ENCODE measurements at places on chromosomes 16 and 17.

DNA sequence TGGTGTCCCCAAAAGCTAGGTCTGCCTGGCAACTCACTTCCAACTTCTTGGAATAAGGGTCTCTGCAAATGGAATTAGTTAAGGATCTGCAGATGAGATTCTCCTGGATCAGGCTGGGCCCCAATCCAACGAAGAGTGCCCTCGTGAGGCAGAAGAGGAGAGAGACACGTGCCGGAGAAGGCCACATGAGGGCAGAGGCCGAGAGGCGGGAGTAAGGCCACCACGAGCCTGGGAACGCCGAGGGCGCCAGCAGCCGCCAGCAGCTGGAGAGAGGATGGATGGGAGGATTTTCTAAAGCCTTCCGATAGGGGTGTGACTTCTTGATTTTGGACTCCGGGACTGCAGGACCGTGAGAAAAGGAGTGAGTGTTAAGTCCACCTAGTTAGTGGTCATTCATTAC lies 76.3 kb downstream of the JPH3 start:
- DNase-seq, result no peak

DNA sequence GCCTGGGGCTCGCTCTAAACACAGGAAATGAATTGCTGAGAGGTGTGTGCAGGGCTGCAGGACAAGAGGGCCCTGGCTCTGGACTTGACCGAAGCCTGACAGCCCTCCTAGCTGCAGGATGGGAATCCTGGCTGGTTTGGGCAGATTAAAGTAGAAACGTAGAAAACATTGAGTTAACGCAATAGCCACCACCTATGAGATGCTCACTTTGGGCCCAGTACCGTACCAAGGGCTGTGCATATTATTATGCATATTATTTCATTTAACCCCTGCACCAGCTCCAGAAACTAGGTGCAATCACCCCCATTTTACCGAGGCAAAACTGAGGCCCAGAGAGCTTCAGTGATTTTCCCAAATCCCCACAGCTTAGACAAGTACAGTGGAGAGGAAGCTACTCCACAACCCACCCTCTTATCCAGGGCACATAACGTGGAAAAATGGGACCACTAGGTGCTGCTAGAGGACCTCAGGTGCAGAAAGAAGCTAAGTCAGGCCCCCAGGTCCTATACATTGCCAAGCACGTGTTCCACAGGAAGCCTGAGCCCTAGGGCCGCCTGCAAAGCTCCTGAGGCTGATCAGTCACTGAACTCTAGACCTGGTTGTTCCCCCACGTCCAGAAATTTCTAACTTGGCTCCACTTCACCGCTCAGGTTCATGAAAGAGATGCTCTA lies 79.2 kb downstream of the MYH11 start:
- no peak for DNase-seq

GRCh38 chr17:78368854-78369495 lies 9.1 kb upstream of the SOCS3 start:
- no peak for DNase-seq

DNA sequence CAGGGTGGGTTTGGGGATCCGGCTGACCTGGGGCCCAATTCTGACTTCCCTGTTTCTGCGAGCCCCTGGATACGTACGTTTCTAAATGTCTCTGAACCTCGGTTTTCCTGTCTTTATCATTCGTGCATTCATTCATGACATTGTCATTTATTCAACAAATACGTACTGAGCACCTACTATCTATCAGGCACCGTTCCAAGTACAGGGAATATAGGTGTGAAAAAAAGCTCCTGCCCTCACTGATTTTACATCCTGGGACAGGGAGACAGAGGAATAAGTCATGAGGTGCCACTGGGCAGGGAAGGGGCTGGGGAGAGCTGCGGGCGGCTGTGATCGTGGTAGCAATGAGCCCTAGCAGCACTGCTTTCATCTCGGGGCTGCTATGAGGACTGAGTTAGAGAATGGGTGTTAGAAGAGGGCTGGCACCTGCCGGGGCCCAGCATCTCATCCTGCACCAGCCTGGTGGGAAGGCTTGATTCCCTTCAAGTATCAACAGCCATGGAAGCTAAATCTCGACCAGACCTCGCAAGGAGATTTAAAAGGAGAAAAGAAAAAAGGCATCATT lies 88.3 kb upstream of the DNAH17 start:
- no peak for DNase-seq

GRCh38 chr17:36182176-36183000 lies 6.0 kb upstream of the TBC1D3B start:
- DNase-seq, result no peak

DNA sequence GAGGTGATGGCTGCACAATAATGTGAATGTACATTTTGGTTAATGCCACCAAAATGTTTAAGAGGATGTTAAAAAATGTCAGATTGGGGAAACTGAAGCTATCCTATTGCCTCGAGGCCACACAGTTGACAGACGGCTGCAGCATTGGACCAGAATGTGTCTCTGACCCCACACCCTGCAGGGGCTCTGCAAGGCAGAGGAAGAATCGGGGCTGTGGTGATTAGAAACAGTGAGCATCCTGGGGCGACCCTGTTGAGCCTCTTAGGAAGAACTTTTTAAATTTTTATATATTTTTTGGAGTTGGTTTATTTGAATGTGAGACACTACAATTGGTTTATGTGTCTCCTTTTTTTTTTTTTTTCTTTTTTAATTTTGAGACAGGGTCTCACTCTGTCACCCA lies 15.0 kb upstream of the ADORA2B start:
- no peak for DNase-seq

DNA sequence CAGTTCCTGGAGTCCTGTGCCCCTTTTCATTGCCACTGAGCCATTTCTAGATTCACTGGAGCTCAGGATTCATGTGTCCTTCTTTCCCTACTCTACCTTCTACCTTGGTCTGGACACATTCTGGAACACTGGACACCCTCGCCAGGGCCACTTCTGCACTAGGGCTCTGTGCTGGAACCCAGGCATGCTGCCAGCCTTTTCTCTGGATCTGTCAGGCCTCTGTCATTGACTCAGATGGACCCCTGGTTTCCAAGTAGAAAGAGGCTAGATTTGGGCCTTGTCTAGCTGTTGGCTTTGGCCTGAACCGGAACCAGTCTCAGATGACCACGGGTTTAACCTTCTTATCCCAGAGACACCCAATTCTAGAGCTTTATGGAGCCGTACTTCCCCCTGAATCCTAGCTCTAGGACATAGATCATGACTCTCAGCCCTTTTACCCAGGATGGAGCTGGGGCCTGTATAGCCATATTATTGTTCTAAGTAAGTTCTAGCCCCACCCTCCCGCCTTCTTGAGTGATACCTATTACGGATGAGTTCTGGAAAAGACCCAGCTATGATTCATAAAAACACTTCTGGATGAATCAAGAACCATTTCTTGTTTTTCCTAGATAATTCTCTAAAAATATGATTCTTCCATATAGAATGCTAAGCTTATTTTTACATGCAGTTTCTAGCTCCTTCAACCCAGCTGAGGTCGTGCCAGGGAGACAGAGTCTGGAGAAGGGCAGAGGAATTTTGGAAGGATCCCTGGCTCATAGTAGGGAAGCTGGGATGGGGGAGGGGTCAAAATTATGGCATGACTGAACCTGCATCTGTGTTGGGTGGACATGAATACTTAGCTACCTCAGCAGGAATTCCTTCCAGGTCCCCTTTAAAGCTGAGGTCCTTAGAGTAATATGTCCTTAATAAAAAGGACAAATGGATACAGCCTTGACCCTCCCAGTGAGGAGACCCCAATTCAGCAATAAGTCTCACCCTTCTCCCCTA lies 1.1 kb upstream of the CHRNB1 start:
- DNase-seq, result no peak

GRCh38 chr16:23378921-23379320 lies 74.1 kb downstream of the COG7 start:
- no peak for DNase-seq

DNA sequence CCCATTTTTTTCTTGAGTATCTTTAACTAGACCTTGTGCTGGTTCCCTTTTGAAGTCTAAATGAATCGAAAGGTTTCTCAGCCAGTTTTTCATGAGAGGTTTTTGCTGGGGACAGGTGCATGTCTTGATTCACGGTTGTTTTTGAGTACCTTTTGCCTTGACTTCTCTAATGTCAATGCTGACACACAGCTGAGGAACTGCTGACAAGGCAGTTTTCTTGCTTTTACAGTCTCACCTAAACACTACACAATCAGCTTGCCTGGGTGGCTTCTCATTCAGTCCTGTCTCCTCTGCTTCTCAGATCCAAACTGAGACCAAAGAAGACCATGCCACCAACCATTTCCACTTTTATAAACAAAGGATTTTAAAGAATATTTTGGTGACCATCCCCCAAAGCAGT lies 7.1 kb downstream of the OR3A3 start:
- DNase-seq, result no peak

DNA sequence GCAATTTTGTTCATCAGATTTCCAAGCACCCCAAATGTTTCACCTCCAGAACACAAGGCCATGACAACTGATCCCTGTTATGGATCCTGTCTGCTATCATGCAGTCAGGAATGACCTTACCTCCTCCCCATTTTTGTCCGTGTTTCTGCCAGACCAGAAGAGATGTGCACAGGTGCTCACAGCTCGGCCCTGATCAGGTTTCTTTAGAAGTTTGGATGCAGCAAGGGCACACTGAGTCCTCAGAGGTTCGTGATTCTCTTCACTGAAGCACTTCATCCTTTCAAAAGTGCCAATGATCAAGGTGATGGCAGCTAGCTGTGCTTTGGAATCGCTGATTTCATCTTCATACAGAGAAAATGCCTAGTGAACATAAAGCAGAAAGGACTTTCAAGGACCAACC lies 26.9 kb downstream of the VPS35 start:
- no peak for DNase-seq

DNA sequence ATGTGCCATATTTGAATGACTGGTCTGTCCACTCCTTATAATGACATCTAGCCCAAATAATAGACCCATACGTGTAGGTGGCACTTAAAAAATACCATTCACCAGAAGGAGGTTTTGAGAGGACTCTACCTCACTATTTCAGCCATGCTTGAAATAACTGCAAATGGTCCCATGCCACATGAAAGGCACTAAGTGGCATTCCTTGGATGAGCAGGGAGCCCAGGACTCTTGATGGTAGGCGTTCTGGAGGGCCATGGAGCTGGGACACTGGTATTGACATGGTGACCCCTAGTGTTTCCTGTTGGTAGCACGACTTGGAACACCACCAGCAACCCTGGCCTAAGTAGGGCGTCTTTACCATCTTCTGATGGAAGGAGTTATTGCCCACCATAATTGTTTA lies 148.7 kb upstream of the ZFHX3 start:
- no peak for DNase-seq

DNA sequence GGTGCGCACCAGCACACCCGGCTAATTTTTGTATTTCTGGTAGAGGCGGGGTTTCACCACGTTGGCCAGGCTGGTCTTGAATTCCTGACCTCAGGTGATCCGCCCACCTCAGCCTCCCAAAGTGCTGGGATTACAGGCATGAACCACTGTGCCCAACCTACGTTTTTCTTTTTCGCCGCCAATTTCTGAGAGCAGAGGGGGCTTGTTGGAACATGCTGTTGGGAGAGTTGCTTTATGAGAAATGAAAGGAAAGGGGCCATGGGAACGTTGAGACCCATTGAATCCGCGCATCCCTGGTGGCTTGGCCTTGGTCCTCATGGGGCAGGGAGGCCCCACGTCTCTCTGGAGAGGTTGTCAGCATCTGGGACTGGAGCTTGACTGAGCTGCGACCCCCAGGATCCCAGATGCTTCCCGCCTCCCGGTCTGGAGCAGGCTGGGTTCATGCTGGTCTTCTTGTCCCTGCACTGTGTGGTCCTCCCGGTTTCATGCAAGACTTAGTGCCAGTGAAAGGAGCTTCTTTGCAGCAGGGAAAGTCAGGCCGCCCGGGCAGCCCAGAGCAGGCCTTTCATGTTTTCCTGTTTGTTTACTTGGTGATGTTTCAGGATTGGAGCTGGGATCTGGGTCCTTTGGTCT lies 22.8 kb downstream of the CRISPLD2 start:
- DNase-seq, result no peak

DNA sequence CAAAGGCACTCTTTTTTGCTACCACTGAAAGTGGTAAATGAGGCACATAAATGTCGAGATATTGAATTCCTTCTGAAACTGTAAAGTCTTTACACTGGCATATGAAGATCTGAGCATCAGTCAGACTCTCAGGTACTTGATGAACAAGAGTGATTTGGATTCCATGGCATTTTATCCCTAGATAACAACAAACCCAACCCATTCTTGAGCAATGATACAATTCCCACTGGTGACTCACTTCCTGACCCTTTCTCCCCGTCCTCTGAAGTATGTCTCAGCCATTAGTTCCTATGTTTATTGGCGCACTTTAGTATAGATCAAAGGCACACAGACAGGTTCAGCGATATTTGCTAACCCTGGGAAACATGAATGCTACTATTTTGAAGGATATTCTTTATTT lies 147.0 kb upstream of the RBFOX1 start:
- DNase-seq, result no peak

DNA sequence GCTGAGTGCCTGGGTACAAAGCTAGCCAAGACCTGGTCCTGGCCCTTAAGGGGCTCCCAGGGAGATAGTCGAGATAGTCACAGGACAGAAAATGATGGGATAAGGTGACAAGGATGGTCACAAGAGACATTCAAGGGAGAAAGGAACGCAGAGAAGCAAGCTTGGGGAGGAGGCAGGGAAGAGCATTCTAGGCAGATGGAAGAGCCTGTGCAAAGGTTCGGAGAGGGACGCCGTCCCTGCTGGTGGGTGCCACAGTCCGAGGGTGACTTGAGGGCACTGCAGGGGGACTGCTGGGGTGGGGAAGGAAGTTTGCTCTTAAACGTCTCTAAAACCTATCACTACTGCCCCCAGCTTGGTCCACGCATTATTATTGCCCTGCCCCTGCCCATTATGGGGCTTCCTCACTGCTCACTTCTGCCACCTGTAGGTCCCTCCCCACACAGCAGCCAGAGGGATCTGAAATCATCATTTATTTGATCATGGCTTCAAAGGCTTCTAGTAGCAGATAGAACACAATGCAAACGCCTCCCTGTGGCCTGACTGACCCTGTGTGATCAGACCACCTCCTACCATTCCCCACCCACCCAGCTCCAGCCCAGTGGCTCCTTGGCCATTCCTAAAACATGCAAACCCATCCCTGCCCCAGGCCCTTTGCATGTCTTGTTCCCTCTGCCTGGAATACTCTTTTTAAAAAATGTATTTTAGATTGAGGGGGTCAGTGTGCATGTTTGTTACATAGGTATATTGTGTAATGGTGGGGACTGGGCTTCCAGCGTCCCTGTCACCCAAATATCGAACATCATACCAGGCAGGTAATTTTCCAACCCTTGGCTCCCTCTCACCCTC lies 60.3 kb downstream of the RMI2 start:
- DNase-seq, result no peak

GRCh38 chr17:67246403-67246652 lies 1.3 kb upstream of the HELZ start:
- DNase-seq, result no peak

DNA sequence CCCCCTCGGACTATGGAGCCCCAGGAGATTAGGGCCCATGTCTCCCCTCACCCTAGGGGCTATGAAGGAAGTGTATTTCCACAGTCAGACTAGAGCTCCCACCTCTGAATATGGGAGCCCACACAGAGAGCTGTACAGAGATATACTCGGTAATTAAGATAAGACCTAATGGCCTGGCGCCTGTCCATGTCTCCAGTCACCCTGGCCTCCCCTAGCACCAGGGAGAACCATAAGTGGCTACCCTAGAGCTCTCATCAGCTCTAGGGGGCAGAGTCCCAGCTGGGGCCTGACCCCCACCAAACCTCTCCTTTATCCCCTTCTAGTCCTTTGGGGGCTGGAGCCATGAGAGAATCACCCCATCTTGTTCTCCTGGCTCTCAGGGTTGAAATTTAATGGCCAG lies 2.4 kb downstream of the TMEM101 start:
- DNase-seq, result no peak

All from T-cell (primary cell).